ENCODE measurements at places on chromosomes 16 and 17.

- no peak for DNase-seq
Measured at GRCh38 chr17:8831234-8831849, 32.2 kb upstream of the MFSD6L start.

DNA sequence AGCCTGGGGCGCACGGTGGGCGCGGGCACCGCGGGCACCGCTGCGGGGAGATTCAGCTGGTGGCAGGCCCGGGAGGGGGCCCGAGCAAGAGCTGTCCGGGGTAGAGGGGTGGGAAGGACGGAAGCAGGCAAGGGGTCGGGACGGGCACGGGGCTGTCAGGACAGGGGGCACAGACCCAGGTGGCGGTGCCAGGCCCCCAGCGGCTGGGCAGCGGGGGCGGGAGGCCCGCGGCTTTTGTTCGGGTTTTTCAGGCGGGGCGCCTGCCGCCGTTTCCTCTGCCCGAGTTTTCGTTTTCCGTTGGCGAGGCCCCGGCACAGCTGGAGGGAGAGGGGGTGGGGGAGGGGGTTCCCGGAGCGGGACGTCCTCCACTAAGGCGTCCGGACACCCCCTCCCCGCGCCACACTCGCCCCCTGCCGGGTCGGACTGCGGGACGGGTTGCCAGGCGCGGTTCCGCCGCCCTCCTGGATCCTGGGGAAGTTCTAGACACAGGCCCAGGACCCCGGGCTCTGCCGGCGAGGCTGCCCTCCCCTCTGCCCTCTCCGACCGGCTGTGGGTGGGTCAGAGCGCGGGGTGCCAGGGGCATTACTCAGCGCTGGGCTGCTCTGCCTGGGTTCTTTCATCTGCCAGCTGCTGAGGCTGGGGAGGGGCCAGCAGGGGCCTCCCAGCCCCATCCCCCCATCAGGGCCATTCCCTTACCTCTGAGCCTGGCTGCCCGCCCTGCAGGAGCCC, 543 bp downstream of the ARHGAP23 start:
- no peak for DNase-seq

GRCh38 chr16:58121132-58121531, 8.0 kb downstream of the CFAP20 start:
- no peak for DNase-seq

DNA sequence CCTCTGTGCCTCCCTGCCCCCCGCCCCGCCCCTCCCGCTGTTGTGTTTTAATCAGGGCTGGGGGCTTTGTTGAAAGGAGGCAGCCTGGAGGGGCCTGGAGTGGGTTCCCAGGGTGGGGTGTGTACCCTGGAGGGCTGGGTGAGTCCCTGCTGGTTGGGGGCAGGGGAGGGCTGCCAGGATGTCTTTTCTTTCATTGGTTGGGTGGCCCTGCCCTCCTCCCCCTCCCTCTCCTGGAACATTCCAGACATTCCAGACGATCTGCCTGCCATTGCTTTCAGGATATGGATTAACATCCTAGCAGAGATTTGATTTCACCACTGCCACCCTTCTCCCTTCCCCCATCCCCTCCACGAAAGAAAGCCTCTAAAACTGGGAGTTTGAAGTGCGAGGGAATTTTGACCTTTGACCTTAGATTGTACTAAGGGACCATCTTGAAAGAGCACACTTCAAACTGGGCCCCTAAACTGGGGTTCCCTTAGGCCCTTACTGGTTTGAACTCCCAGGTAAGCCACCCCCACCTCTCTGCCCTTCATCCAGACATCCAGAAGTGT, 25.3 kb downstream of the IGF2BP1 start:
- DNase-seq: peak; percentile 52

GRCh38 chr17:81385320-81386111, 9.7 kb upstream of the BAHCC1 start:
- DNase-seq: no peak

DNA sequence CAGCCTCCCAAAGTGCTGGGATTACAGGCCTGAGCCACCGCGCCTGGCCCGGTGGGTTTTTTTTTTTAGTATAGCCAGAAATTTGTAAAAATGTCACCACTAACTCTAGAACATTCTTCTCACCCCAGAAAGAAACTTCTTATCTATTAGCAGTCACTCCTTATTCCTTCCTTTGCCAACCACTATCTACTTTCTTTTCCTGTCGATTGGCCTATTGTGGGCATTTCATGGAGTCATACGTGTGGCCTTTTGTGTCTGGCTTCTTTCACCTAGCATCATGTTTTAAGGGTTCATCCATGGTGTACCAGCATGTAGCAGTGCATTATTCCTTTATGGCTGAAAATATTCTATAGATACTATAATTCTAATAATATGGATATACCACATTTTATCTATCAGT, 3.6 kb downstream of the CYB5D2 start:
- DNase-seq: no peak

DNA sequence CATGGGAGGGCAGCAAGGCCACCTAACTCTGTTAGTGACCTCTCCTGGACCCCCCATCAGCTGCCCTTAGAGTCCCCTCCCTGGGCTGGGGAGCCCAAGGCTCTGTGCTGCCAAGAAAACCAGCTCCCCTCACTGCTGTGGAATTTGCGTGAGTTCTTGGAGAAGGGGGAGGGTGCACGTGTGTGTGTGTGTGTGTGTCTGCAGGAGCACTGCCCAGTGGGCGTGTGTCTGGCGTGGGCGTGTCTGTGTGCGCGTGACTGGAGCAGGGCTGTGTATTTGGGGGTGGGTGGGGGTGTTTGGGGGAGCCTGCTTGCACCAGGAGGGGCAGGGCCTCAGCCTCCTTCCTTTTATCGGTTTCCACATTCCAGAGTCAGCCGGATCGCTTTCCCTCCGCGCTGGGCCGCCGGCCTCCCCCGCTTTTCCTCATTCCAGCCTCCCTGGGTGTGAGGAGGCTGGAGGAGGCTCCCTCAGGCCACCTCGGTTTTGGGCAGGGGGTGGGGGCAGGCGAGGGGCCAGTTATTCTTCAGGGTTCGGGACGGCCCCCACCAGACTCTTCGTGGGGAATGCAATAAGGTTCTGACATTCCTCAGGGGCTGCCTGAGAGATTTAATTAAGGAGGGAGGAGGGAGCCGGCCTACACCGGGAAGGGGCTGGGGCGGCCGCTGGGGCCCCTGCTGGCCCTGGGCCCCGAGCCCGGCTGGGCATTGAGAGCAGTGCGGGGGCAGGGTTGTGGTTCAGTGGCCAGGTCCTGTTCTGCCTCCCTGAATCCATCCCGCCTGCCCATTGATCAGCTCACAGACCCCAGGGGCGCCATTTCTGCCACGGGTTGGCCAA, 2.5 kb downstream of the VASN start:
- DNase-seq: peak; percentile 82

DNA sequence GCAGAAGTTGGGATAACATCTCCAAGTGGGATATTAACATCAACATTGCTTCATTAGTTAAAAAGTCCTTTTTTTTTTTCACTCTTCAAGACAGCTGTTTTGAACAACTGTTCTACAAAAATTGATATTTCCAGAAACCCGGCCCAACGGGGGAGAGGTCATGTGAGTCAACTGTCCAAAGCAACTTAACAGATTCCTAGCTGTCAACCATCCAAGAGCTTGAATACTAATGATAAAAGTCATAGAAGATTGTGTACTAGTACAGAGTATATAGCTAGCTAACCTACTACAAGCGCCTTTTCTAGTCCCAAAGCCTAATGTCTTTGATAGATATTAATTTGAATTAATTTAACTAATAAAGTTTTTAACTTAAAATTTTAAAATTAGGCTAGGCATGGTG, 172.0 kb downstream of the CYB561 start:
- DNase-seq: no peak

DNA sequence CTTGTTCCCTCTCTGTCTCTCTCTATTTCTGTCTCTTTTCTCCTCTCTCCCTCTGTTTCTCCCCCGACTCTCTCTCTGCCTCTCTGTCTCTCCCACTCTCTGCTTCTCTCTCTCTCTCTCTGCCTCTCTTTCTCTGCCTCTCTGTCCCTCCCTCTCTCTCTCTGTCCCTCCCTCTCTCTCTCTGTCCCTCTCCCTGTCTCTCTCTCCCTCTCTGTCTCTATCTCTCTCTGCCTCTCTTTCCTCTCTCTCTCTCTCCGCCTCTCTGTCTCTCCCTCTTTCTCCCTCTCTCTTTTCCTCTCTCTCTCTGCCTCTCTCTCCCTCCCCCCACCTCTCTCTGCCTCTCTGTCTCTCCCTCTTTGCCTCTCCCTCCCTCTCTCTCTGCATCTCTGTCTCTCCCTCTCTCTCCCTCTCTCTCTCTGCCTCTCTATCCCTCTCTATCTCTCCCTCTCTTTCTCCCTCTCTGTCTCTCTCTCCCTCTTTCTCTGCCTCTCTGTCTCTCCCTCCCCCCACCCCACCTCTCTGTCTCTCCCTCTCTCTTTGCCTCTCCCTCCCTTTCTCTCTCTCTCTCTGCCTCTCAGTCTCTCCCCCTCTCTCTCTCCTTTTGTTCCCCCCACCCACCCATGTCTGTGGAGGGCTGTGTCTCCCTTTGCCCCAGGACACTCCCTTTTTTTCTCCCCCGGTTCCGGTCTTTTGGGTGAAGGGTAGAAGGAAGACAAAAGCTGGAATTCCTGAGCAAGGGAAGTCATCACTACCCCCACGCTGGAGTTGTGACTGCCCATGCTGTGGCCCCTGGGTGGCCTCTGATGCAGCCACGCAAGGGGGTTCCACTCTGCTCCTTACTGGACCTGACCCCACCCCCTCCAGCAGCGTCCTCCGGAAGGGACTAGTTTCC, 27.1 kb upstream of the MGAT5B start:
- no peak for DNase-seq

- no peak for DNase-seq
Measured at GRCh38 chr17:15403276-15403939, 62.0 kb upstream of the TEKT3 start.

DNA sequence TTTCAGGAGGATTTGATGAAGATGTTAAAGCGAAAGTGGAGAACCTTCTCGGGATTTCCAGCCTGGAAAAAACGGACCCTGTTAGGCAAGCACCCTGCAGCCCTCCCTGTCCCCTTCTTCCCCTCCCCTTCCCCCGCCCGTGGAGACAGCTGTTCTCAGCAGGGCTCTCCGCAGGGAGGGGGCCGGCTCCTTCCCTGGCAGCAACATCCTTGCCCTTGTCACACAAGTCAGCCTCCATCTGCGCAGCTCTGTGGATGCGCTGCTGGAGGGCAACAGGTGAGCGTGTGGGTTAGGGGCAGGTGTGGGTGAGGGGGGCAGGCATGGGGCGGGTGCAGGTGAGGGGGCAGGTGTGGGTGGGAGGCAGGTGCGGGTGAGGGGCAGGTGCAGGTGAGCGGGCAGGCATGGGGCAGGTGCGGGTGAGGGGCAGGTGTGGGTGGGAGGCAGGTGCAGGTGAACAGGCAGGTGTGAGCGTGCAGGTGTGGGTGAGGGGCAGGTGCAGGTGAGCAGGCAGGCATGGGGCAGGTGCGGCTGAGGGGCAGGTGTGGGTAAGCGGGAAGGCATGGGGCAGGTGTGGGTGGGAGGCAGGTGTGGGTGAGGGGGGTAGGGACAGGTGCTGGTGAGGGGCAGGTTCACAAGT, 9.4 kb downstream of the CYBC1 start:
- DNase-seq: no peak

DNA sequence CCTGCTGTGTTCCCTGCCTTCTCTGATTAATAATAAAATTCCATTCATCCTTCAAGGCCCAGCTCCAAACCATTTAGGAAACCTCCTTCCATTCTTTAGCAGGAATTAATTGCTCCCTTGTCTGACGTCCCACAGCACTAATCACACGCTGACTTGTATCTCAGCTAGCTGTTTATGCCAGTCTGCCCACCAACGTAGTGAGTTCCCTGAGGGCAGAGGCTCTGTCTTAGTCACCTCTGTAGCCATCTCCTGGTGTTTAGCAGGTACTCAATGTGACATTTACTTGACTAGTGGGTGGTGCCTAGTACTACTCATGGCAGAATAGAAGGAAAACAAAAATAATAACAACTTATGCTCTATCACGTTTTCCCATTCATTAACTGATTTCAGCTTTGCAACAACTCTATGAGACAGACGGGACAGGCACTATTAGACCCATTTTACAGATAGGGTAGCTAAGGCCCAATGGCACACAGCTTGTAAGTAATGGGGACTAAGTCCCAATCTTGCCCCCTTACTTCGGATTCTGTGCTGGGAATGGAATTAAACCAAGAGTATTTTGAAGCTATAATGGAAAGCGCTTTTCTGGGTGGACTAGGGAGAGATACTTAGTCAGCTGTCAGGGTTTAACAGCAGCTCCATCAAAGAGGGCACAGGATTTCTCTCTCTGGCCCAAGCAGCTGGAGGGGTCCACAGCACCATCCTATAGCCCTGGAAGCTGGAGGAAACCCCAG, 931 bp upstream of the WIPF2 start:
- no peak for DNase-seq

DNA sequence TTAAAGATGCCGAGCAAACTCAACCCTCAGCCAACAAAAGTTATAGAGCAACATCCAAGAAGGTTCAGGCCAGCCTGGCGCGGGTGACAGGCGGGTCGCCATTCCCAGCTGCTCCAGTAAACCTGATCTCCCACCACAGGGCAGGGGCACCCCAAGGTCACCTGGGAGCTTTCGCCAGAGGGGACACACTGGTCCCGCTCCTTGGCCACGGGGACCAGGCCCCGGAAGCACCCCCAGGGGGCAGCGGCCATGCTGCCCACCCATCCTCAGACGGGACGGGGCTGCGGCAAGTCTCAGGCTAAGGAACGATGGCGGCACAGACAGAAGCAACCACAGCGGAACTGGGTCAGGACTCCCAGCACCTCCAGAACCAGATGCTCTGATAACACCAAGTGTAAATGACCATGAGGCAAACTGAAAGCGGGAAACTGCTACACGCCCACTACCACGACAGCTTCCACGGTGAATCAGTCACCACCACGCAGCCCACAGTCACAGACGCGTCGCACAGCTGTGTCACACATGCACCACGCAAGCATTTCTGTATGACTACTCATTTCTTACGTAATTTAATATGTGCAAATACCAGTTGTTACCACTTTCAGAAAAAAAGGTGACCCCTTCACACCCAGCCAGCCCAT, 14.1 kb upstream of the CCDC154 start:
- no peak for DNase-seq

GRCh38 chr16:5971106-5971505, 873.5 kb upstream of the EEF2KMT start:
- DNase-seq: no peak

- no peak for DNase-seq
Measured at GRCh38 chr17:28615260-28615940, 1.4 kb upstream of the RSKR start.

- DNase-seq: no peak
Measured at GRCh38 chr16:4152267-4152666, 36.0 kb upstream of the ADCY9 start.

- no peak for DNase-seq
Measured at GRCh38 chr17:71334048-71334751, 786.6 kb upstream of the SOX9 start.

- DNase-seq: no peak
Measured at GRCh38 chr17:29663155-29663554, 40.4 kb upstream of the CORO6 start.

- DNase-seq: no peak
Measured at GRCh38 chr17:733743-734142, 1.3 kb downstream of the TLCD3A start.

GRCh38 chr17:67215991-67216421, 29.0 kb downstream of the HELZ start:
- no peak for DNase-seq

DNA sequence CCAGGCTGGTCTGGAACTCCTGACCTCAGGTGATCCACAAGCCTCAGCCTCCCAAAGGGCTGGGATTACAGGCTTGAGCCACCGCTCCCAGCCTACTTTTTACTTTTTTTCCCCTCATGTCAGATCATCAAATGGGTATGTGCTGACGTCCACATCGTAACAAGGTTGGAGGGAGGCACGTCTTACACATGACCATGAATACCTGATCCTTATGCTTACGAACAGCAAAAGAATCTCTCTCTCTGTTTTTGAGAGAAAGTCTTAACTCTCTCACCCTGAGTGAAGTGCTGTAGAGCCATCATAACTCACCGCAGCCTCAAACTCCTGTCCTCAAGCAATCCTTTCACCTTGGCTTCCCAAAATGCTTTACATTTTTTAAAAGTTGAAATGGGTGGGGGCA, 29.5 kb upstream of the TMEM92 start:
- no peak for DNase-seq

All from H54 (cell line).